ENCODE measurements at places on chromosomes 3 and 15. TPM values are rescaled to one million over a fixed set of nuclear protein-coding genes. Genes with fewer than 3 reads are reported as not detected.

SYNPR gene
- total RNA-seq, result not detected

DNA sequence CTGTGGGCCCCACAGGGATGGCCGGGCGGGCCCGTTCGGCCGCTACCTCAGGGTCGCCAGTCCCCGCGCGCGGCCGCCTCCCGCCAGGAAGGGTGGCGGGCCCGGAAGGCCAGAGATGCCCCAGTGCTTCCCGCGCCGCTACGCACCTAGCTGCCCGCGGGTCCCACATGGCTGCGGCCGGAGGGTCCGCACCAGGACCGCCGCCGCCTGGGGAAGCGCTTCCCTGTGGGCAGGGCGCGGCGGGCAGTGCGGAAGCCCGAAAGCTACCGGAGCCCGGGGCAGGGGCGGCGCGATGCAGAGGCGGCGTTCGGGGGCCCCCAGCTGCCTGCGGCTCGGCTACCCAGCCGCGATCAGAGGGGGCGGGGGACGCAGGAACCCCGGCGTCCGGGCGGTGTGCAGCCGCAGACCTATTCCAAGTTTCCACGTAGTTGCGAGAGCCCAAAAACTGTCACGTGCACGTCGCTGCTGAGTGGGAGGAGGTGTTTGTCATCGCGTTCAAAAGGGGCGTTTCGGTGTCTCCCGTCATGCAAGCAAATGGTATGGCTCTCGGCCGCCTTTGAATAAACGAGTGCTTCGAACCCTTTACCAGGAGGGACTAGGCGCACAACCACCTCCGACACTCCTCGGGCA, at the start of gene TRANK1:
TRANK1 (minus strand) TSS at position 414 of the 630 bp plus-strand sequence; CDS start at position 169, 245 bp downstream.
- DNase-seq, result peak; percentile 40

GRCh38 chr3:168085491-168086119, 10.1 kb downstream of the GOLIM4 start:
- DNase-seq, result no peak

GRCh38 chr3:49076116-49076515, 17.8 kb downstream of the QRICH1 start:
- DNase-seq, result no peak

DNA sequence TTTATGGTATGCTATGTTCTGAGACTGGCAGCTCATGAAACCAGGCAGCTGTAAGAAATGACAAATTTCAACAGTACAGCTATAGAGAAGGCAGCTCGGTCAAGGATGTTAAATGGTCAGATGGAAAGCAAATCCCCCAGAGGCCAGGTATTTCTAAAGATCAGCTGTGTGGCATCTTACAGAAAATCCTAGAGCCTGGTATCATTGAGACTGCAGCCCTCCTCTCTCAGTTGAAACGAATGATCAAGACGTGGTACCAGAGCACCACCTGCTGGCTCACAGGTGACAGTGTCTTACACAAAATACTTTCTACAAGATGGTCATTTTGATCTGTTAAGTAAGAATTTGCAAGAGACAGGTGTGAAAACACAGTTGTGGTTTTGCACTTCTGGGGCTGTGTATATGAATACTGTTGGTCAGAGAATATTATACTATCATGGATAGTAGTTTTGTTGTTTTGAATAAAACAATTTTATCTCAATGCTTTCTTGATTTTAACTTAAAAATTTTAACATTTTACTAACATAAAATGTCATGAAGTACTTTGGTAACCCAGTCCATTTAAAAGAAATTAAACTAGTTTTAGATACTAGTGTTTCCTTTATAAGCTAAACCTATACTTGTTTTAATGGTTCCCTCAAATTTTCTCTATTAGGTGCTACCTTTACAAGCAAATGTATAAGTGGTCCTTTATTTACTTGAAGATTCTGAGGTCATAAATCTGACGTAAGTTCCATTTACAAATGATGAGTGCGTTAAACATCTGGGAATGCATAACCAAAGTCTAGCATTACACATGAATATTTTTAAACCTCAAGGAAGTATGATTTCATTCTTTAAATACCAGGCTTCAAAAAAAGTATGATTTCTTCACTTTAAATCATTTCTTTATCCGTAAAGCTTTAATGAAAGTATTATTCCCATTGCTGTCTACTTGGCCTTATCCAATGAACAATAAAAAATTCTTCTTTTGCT, 121.8 kb downstream of the PDZRN3 start:
- DNase-seq, result peak; percentile 45

GOLGA6L1 gene
- not detected for total RNA-seq

GRCh38 chr3:197545101-197545500, 10.7 kb downstream of the BDH1 start:
- no peak for DNase-seq

CD80 gene
- total RNA-seq, result 1.8 TPM

TMEM207 gene
- total RNA-seq, result not detected

DNA sequence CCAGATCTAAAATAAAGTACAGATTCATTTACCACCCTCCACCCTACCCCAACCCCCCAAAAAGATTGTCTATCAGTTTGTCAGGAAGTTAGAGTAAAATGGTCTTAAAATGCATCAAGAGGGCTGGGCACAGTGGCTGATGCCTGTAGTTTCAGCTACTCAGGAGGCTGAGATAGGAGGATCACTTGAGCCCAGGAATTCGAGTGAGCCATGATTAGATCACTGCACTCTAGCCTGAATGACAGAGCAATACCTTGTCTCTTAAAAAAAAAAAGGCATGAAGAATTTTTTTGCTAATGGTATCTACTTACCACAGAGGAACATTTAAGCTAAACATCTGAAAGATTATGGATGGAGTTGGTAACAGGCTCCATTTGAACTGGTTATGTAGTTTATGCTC, 71.0 kb downstream of the RBM6 start:
- no peak for DNase-seq

HYKK gene
- 10.9 TPM for total RNA-seq

DNA sequence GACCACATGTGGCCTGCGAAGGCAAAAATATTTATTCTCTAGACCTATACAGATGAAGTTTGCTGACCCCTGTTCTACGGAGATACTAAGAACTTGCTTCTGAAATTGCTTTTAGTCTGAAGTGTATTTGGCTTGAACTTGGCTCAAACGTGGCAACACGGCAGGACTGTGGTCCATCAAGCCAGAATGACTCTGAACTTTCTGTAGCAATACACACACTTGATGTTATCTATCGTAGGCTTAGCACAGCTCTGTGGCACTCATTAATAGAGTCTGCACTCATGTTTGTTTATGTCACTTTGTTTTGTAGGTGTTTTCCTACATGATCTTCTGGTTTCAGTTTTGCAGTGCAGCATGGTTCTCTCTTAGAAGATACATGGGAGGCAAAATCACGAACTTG, 298.1 kb downstream of the ADAMTS17 start:
- no peak for DNase-seq

- DNase-seq, result no peak
These were observed 18.6 kb downstream of the CRYGS start for GRCh38 chr3:186525369-186526255.

DNA sequence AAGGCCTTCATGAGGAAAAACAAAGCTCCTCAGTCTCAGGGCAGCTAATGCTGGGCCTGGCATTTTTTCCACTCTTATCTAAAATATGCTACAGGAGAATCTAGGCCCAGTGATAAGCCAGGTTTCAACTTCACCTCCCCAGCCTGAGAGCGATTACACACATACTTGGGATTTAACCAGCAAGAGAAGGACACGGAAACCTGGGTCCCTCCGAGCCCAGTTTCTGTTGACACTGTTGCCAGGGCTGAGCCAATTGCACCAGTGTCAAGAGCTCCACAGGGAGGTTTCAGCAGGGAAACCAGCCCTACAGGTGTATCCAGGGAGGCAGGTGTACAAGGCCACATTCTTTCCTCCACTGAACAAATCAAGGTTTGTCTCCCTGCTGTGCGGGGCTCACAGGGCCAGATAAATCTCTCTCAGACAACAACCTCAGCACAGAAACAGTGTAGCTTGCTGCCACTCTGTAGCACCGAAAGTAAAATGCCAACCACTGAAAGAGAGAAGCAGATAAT, 85.4 kb downstream of the MAGI1 start:
- DNase-seq, result peak; percentile 88

CASR gene
- total RNA-seq, result not detected

DNA sequence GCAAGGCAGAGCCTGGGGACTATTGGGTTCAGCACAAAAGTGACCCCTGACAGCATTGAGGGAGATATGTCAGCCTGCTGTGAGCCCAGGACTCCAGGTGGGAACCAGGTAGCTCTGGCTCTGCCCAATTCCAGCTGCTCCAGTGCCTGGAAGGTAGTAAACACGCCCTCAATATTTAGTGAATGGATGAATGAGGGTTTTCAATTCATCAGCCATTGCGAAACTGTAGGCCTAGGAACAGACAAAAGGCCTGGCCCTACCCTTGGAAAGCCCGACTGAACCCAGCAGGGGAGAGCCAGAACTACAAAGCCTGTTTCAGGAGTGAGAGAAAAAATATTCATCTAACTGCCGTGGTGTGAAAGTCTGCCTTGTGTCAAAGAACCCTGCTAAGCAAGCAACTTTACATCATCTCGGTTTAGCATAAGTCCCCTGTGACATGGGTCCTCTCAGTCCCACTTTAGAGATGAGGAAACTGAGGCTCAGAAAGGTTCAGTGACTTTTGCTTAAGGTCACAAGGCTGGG, 8.1 kb upstream of the CSK start:
- no peak for DNase-seq

- no peak for DNase-seq
These were observed 182.2 kb downstream of the NAALADL2 start for GRCh38 chr3:175041369-175041768.

GRCh38 chr3:49614936-49615335, 59.2 kb upstream of the APEH start:
- DNase-seq, result no peak

GRCh38 chr3:172461530-172462138, 13.4 kb upstream of the GHSR start:
- no peak for DNase-seq

- no peak for DNase-seq
These were observed 6.3 kb downstream of the TBL1XR1 start for GRCh38 chr3:177190756-177191681.

CLDN11 gene
- 48.4 TPM for total RNA-seq
